ENCODE measurements at places on chromosomes 16 and 17.
A peak's percentile ranks its signal among the peaks of the same experiment; 100 is the strongest.

- DNase-seq: peak; percentile 48
These were observed 431 bp downstream of the SLFN11 start for GRCh38 chr17:35372846-35373533.

DNA sequence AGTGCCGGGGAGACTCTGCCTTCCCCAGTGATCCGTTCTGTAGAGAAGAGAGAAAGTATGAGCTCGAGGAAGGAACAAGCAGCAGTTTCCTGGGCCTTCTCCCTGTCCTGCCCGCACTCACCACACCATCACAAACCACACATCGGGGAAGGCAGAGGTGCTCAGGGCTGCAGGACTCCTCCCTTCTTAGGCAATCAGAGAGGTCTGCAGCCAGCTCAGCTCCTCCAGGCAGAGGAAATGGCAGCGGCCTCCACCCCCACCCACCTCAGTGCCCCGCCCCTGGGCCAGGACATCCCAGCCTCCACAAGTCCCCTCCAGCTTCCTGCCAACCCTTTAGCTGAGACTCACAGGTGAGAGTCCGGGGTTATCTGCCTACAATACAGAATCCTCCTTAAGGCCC is 2.0 kb downstream of the ZNF319 start:
- no peak for DNase-seq

DNA sequence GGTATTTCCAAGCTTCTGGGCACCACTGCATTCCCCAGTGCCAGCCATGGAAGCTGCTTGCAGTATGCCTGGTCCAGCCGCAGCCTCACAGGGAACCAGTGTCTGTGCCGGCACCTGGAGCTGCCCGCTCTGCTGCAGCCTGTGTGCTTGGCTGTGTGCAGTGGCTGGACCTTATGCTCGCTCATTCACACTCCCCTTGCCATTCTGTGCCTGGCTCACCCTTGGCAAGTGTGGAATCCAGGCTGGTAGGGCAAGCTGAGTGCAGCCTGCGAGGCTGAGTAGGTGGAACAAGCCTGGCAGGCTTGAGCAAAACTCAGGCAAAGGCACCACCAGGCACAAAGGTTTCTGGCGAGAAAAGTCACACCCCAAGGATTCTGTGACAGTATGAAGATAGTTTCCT is 144.0 kb downstream of the MYO1D start:
- DNase-seq: no peak

DNA sequence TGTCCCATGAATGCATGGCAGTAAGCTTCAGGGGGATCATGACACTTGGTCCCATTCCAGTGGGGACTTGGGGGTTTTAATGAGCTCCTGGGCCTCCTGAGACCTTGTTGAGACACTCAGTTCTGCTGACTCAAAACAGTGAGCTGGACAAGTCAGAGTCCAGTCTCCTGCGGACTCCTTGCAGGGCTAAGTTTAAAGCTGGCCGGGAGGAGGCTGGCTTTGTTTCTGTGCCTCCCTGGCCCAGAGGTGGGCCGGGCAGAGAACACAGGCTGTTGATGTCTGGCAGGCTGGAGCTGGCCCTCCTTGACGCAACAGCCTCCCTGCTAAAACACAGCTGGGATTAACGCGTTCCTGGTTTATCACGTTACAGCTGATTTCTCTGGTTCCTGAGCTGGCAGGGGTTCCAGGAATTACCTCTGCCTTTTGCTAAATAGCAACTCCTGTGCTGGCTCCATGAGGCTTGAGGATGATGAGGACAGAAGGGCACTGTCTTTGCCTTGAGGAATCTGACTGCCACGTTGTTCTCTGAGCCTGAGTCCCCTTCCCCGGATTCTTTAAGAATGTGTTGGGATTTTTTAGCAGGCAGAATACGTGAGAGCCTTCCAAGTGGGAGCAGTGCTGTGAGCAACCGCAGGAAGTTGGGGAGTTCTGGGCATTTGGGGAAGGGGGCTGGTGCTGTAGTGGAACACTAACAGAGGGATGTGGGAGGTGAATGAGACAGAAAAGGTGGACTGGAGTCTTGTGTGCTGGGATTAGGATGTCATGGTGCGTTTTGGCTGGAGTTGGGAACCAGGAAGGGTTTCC is 2.0 kb downstream of the GPT2 start:
- DNase-seq: no peak

GRCh38 chr16:26729951-26730541 is 336.7 kb upstream of the C16orf82 start:
- no peak for DNase-seq

GRCh38 chr16:9082422-9082821 is 9.0 kb upstream of the HAPSTR1 start:
- no peak for DNase-seq

DNA sequence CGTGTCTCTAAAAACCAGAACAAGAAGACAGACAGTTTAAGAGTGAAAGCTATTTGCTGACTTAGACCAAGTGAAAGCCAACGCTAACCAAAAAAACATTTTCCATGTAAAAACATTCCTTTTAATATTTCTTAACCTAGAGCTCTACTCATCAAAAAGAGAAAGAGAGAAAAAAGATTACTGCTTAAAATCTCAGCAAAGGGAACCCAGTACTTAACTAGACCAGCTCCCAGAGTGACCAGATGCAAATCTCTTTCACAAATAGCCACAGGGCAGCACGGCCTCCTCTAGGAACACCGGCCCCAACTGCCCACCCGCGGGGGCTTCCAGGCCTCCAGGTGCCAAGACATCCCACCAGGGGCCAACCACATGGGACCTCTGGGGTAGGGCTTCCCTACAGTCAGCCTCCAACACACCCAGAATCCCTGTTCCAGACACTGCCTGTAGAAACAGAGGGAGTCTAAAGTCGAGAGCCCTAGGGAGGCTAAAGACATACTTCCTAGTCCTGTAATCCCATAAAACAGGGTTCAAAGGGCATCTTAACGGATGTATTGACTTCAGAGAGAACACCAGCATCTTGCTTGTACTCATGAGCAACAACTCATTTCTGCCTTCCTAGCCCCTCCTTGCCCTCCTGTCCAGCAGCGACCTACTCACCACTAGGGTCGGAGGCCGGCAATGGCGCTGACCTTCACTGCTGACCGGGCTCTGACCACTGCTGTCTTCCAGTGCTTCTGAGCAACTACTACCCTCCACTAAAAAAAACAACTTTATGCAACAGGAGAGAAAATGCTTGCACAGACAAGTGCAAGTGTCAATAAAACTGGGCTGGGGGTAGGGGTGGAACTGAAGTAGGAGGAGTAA is 21.3 kb downstream of the ZCCHC14 start:
- no peak for DNase-seq

- no peak for DNase-seq
These were observed 21.0 kb downstream of the SCGB1C2 start for GRCh38 chr17:158379-158778.

GRCh38 chr16:4663777-4664465 is 29.4 kb upstream of the NUDT16L1 start:
- no peak for DNase-seq

DNA sequence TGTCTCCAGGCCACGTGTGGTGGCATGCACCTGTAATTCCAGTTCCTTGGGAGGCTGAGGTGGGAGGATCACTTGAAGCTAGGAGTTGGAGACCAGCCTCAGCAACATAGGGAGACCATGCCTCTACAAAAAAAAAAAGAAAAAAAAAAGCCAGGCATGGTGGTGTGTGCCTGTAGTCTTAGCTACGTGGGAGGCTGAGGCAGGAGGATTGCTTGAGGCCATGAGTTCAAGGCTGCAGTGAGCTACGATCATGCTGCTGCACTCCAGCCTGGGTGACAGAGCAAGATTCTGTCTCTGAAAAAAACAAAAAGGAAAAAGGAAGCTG is 103.9 kb downstream of the CMIP start:
- no peak for DNase-seq

DNA sequence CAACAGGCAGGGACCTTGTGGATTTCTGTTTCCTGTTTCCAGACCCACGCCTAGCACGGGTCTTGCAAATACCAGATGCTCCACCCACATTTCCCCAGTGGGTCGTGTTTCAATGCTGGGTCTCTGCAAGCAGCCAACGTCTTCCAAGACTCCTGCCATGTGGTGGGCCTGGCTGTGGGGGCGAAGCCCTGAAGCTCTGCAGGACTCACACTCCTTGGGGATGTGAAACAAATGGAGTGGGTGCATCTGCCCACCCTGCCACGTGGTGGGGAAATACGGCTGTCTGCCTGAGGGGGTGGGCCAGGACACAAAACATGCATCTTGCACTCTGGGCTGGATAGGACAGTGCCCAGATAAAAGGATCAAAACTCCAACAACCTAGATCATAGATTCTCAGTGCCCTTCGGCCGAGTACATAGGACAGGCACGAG is 32.6 kb downstream of the FA2H start:
- no peak for DNase-seq

GRCh38 chr17:49260817-49261291 is 30.3 kb upstream of the PHOSPHO1 start:
- DNase-seq: no peak

- no peak for DNase-seq
These were observed 11.9 kb downstream of the ABCC12 start for GRCh38 chr16:48143812-48144368.

GRCh38 chr17:44797802-44798201 is 32.3 kb downstream of the GJC1 start:
- DNase-seq: no peak

- no peak for DNase-seq
These were observed 7.3 kb upstream of the RAB40B start for GRCh38 chr17:82705756-82706155.

DNA sequence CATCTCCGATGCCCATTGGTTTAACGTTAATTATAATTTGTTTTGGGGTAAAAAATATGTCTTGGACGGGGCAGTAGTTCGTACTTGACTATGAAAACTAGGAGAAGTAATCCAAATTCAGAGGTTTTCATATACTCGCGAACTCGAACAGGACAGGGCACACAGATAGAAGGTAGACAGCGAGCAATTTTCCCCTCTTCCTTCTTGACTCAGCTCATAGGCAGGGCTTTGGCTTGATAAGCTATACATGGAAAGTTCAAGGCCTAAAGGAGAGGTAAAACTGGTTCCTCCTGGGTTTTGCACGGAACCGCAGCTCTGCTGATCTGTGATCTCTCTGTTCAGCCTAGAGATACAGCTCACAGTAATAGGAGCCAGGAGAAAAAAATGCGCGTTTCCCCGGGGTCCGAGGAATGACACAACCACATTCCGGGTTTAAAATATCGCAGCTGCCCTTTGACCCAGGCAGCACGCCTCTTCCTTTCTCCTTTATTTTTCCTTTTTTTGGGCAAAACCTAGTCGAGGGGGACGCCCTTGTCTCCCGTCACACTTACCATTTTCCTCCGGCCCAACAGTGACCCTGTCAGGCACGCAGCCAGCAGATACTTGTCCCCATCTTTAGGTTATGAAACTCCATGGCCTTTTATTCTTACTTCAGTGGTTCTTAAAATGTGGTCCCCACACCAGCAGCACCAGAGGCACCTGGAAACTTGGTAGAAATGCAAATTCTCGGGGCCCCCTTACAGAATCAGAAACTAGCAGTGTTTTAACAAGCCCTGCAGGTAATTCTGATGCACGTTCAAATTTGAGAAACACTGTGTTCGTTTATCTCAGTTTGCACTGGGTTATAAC is 1.7 kb upstream of the LASP1 start:
- peak; percentile 37 for DNase-seq

- DNase-seq: no peak
These were observed 6.0 kb downstream of the HIC1 start for GRCh38 chr17:2060681-2061440.

- no peak for DNase-seq
These were observed 26.2 kb upstream of the AXIN2 start for GRCh38 chr17:65587534-65588180.

DNA sequence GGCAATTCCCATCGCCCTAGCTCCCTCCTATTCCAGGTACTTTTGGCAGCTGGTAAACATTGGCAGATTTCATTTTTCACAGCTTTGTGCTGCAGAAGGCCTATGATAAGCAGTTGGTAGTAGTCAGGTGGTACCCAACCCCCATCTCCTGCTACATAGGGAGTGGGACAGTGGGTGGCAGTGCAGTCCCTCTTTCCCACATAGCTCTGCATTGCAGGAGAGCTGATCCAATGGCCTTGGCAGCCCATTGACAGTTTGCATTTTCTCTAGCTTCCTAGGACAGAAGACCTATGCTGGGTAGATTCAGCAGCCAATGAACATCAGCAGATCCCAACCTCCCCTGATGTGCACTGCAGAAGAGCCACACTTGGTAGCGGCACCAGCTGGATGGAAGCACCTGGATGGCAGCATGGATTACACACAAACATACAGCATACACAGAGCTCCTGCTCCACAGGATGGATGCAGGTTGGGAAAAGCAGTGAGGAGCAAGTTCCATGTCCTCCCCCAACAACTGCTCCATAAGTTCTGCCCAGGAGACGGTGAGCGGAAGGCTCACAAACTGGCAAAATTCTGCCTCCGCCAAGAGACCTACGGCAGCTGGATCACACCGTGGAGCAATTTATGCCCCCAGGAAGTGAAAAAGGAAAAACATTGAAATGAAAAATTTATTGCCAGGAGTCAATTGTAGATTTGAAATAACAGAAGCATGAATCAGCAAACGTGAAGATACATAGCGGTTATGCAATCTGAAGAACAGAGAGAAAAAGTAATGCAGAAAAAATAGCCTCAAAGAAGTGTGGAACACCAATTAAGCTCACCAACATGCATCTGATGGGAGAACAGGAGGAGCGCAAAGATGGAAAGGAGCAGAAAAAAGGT is 95.7 kb downstream of the CACNG1 start:
- DNase-seq: no peak

GRCh38 chr17:44942456-44942855 is 5.1 kb downstream of the KIF18B start:
- DNase-seq: no peak

DNA sequence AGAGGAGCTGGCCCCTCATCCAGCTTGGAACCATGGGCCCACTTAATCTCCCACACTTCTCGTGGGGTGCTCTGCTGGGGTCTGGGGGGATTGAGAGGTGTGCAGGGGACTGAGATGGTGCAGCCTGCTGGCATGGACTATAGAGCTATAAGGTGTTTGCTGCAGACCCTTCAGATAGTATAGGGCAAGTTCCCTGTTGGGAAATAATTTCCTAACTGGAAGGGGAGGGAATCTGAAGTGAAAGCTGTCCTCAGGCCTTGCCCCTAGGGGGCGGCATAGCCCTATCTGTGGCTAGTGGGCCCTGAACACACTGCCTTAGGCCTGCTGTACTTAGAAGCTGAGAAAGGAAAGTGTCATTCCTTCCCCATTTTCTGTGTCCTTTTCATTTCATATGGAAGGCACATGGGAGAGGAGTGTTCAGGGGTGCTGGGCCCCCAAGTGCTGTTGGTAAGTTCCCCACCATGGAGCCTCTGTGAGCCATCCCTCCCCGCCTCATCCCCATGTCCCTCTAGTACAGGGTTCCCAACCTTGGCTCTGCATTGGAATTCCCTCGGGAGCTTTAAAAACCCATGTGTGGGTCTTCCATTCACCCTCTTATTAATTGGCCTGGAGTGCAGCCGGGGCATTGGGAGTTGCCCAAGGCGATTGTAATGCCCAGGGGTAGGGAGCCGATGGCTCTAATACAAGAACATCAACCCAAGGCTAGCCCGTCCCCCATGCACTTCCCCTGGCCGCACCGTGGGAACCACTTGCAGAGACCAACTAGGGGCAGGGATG is 19.7 kb downstream of the GOSR2 start:
- peak; percentile 33 for DNase-seq

GRCh38 chr16:27579087-27579980 is 29.4 kb downstream of the KATNIP start:
- no peak for DNase-seq

GRCh38 chr16:9136596-9136995 is 45.2 kb downstream of the HAPSTR1 start:
- DNase-seq: no peak

GRCh38 chr16:28897826-28898225 is 19.5 kb downstream of the ATP2A1 start:
- DNase-seq: no peak

- DNase-seq: no peak
These were observed 27.8 kb upstream of the RHOT1 start for GRCh38 chr17:32114536-32114935.
